ENCODE measurements at places on chromosomes 3 and 15.

- DNase-seq = no peak
Measured at GRCh38 chr15:81286621-81287121, 37.3 kb downstream of the STARD5 start.

DNA sequence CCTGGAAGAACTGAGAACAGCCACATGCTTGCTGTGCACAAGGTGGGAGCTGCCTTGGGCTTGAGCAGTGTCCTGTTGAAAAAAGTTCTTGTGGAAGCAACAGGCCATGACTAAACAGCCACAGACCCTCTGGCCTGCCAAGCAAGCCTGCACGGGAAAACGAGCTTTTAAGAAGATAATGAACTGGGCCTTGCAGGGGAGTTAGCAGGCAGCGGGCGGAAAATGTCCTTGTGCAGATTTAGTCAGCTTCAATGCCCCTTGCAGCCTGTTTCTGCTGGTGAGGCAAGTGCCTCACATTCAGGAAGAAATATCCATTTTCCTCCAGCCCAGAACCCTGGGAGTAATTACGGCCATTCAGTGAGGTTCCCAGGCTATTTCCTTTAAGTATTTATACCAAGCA lies 126.2 kb upstream of the KLHL25 start:
- DNase-seq = no peak

DNA sequence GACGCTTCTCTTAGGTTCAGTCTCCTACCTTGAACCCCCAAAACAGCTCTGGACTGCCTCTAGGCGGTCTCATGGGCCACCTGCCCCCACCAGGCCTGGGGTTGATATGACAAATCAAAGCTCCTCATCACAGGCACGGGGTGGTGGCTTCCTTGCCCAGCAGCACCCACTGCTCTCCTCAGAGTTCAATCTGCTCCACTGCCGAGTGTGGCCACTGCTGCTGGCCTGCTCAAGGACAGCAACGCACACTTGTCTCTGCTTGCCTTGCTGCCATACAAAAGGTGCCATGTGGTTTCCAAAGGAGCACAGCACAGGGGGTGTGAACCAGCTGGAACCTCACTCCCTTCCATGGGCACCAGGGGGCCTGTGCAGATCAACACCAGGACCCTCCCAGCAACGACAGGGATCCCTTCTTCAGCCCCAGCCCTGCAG lies 10.2 kb downstream of the KBTBD13 start:
- DNase-seq = no peak

GRCh38 chr15:22963641-22964040 lies 16.5 kb downstream of the CYFIP1 start:
- DNase-seq = no peak

DNA sequence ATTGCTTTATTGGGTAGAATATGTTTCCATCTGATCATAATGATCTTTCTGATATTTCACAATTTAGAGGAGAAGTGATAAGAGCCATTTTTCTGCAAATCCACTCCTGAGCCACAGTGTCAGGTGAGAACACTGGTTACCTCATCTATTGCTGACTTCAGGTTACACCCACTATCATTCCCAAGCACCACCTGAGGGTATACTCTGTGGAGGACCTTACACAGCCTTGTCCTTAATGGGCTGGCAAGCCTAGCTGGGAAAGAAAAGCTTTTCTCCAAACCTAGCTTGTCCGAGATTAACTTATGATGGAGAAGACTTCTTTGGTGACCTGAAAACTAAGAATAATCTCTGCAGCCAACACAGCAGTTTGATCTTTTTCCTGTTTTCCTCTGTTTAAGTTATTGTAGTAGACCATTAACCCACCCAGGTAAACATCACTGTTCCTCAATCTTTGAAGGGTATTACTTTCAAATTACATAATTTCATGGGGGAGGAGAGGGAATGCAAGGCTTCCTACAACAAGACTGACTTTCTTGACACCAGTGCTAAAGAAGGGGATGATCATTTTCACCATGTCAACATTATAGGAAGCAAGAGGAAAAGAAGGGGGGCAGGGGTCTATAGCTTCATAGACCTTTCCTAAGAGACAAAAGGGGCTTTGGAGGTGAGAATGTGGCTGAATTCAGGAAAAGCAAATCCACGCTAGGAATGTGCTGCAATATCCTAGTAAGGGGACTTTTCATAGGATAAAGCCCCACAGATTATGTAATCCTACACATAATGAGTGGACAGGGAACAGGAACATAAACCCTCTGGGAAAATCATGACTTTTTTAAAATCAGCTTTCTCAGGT lies 1.7 kb downstream of the NCEH1 start:
- DNase-seq = no peak

DNA sequence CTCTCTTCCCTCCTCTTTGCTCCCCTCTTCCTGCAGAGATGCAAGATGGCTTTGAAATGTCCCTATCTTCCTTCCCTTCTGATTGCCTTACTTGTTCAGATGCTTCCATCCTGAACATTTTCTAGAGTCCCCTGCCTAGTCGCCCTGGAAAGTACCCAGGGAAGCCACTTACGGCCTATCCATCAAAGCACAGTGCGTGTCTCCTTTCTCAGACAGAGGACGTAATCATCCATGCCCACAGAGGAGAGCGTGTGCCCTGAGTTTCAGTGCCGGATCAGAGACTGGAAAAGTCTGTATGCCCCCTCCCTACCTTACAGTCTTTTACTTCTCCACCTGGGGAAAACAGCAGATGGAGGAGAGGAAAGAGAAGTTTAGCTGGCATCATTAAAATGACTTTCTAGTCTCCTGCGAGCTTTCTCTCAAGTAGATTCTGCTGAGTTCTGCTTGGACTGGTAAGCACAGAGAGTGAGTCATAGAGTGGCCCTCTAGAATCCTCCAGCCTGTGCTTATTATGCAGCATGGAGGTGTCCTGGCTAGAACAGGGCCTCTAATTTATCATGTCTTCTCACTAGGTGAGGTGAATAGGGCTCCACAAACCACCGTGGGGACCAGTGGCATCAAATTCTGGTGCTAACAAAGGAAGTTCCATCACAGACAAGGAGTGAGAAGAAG lies 114.6 kb downstream of the SLCO3A1 start:
- DNase-seq = no peak

- DNase-seq = no peak
Measured at GRCh38 chr15:90024406-90024805, 23.3 kb downstream of the ZNF710 start.

DNA sequence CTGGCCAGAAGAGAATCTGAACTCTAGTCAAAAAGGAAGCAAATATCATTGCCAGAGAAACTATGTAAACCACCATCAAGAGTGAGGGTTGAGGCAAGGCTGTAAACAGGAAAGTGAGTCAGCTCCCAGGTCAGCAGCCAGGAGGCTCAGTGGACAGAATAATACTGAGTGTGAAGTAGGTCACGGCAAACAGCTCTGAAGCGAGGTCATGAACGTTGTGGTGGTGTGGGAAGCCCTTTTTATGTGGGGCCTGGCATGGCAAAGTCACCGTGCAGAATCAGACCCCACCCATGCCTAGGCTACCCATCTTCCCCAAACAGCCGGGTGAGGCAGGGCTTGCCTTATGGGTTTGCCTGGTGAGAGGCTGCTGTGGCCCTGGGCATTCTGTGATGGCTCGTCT lies 43.9 kb downstream of the THBS1 start:
- DNase-seq = no peak

- no peak for DNase-seq
Measured at GRCh38 chr3:141019244-141019643, 31.9 kb upstream of the SPSB4 start.

GRCh38 chr3:129001806-129002572 lies 885 bp downstream of the EFCC1 start:
- DNase-seq = no peak

- DNase-seq = no peak
Measured at GRCh38 chr3:9863058-9863772, 16.8 kb downstream of the CIDEC start.

DNA sequence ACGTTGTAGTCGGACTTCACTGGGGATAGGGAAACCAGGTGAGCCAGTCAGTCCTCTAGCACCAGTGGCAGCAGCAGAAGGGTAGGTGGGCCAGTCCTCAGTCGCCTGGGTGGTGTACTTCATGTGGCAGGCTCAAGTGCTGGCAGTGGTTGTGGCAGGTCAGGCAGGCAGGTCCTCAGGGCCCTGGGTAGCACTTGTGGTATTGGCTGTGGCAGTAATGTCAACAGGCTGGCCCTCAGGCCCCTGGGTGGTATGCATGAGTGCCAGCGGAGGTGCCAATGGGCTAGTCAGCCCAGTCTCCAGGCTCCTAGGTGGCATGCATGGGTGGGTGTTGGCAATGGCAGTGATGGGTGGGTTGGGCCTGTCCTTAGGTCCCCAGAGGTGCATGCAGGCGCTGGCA lies 40.6 kb downstream of the FAIM start:
- no peak for DNase-seq

GRCh38 chr3:120780977-120781376 lies 38.4 kb downstream of the GTF2E1 start:
- DNase-seq = peak; percentile 11

GRCh38 chr3:124217542-124217941 lies 225.6 kb upstream of the ROPN1 start:
- peak; percentile 24 for DNase-seq

- no peak for DNase-seq
Measured at GRCh38 chr3:191566469-191566868, 105.5 kb downstream of the PYDC2 start.

- DNase-seq = no peak
Measured at GRCh38 chr3:33980252-33980651, 181.8 kb downstream of the PDCD6IP start.

DNA sequence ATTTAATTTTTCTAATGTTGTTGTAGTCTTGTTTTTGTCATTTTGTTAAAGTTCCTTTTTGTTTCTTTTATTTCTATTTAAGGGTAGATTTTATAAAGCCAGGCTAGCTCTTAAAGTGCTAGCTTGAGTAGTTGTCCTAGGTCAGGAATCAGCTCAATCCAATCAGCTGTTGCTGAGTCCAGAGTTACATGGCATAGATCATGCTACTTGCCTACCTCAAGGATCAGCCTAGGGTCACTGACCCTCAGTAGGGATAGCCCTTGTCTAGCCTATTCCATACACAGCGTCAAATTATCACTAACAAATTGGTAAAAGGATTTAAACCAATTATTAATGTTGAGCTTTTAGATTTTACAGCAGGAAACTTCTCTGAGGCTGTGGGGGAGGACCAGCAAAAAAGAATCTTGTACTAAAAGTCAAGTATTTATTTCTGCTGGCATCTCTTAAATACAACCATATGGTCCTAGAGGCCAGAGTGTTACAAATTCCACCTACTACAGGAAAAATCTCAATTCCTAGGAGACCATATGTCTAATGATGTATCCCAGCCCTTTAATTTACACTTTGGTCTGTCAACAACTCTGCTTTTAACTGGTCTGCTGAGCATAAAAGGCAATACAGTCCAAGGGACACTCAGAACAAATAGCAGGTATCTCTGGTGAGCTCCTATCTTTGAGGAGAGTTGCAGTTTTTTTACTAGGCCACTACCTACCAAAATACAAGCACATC lies 138.3 kb upstream of the PTPRG start:
- no peak for DNase-seq

- no peak for DNase-seq
Measured at GRCh38 chr15:93257920-93258319, 168.9 kb upstream of the RGMA start.

DNA sequence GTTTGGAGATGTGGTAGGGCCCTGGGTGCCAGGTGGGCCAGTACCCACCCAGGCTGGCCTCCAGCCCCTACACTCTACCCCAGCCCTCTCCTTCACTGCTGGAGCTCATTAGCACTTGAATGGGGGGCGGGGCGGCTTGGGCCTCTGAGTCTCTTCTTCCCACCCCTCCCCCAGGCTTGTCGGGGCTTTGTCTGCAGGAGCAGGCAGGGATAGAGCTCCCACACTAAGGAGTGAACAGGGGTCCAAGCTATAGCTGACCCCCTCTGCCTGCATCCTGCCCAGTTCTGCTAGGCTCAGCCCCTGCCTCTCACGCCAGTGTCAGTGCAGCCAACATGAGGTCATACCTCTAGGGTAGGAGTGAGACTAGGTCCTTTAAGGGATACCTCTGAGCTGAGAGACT lies 5.2 kb downstream of the GNAI2 start:
- DNase-seq = no peak

DNA sequence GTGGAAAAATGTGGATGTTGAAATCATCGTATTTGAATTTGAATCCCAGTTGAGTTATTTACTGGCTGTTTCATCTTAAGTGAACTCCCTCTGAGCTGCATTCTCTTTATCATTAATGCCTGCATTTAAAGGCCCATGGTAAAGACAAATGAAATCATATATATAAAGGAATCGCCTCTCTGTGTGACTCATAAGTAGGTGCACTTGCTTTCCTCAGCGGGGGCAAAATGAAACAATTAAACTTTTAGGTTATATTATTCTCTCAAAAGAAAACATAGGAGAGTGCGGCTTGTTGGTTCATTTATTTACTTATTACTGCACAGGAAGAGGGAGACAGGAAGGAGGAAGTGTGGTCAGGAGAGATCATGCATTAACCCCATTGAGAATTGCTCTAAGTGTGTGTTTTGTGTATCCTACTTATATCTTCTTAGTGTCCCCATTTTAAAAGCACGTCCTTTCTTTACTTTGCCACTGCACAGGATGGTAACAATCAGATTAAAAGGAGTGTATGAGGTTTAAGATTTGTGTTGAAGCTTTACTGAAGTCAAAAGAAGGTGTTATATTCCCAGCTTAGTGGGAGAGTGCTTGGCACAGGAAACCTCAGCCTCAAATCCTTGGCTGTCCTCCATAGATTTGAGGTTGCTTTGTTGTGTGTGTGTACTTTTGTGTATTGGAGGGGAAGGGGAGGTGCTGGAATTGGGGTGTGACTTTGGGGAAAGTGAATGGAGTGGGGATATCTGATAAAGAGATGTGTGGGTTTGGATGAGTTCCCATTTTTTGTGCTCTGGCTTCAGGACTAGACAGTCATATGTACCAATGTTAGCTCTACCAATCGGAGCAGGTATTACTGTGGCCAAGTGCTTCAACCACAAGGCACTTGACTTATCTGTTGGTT lies 595.8 kb upstream of the NR2F2 start:
- DNase-seq = no peak

DNA sequence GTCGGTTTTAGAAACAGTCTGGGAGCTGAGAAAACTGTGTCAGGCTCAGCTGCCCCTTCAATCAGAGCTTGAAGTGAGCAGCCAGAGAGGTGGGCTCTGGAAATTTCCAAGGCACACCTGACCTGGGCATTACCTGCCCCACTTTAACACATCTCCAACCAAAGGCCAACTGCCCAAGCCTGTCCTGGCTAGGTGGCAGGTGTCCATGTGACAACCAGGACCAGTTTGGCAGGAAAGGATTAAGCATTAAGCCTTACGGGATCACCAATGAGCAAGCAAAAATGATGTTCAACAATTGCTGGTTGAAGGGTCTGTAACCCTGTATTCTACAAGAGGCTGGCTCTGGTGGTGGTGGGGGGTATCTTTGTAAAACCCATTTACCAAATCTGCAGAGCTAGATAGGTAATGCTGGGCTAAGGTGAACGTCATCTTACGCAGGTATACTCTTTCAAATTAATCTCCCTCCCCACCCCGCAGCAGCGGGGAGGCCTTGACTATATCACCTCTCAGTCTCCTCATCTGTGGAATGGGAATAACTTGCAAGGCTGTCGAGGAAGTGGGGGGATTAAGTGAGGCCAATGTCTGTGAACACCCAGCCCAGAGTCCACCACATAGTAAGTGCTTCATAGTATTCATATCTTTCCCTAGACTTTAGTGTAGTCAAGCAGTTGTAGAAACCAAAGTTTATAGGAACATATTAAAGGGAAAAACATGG lies 183.2 kb downstream of the MEGF11 start:
- no peak for DNase-seq
